ENCODE measurements at places on chromosomes 12 and 14.

DNA sequence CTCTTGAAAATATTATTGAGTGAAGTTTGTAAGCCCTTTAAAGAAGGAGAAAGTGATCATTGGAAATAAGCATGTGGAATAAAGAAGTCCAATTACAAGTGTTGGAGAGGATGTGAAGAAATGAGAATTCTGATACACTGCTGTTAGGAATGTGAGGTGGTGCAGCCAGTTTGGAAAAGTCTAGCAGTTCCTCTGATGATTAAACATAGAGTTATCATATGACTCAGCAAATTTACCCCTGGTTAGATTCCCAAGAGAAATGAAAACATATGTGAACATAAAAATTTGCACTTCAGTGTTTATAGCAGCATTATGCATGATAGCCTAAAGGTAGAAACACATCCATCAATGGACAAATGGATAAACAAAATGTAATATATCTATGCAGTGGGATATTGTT, 319.9 kb downstream of the AEBP2 start:
- DNase-seq, result no peak

- peak; percentile 47 for DNase-seq
Observed at GRCh38 chr14:50230401-50230700, 1.0 kb downstream of the SOS2 start.

GRCh38 chr12:69744109-69744508, 5.4 kb downstream of the RAB3IP start:
- DNase-seq, result no peak

DNA sequence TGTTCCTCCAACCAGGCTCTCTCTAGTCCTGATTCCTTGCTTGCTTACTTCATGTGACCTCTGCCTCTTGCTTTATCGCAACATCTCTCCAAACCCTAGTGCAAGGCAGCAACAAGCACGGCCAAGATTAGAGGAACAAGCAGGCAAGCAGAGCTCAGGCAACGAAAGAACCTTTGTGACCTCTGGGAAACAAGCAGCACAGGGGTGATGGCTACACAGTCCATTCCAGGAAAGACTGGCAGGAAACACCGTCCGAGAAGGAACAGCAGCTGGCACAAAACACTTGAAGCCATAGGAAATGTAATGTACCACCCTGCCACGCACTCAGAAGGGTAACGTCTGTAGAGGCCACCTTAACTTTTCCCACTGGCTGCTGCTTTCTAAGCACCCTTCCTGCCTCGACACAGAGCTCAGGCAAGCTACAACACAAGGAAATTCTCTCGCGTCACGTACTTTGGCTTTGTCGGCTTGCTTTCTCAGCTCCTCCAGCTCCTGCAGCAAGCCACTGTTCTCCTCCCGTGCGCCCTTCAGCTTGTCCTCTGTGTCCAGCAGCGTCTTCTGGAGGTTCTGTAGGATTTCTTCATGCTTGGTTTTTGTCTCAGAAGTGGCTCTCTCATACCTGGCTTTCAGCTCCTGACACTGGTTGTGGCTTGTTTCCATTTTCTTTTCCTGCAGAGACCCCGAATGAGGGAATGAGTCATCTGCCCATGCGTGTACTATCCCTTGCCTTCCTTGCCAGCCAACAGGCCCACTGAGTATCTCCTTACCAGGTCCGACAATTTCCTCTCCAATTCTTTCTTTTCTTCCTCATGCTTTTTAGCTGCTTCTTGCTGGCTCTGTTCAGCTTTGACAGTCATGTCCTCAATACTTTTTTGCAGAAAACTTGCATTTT, 61.4 kb upstream of the VPS33A start:
- DNase-seq, result no peak

GRCh38 chr14:80567905-80568536, 356.7 kb upstream of the DIO2 start:
- no peak for DNase-seq

DNA sequence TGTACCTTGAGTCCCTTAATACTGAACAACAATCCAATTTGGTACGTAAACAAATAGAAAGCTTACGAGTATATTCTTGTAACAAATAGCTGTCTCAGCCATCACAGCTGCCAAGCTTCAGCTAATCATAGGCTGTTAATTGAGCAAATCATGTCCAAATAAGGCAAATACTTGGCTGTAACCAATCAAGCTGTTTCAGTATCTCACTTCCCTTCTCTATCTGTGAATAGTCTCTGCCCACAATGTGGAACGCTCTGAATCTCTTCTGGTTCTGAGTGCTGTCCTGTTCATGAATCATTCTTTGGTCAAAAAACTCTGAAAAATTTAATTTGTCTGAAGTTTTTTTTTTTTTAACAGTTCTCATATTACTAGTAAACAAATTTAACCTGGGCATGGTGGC, 5.8 kb upstream of the NEMF start:
- DNase-seq, result no peak

DNA sequence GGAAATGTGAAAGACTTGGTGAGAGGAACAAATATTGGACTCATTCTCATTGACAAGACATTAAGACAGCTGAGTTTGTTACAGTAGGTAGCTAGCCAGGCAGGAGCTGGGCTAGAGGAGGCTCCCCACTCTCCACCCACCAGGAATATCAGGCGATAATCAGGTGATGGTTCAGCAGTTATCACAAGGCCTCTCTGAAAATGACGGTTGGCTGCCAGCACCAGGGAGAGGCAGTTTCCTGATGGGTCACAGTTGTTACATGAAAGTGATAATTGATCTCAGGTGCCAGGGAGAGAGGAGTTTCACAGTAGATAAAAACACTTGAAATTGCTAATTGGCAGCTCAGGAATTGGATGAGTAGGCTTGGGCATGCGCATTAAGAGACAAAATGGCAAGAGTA, 116.5 kb downstream of the TMTC2 start:
- DNase-seq, result no peak

GRCh38 chr14:39265033-39265432, 31.3 kb downstream of the MIA2 start:
- DNase-seq, result no peak

DNA sequence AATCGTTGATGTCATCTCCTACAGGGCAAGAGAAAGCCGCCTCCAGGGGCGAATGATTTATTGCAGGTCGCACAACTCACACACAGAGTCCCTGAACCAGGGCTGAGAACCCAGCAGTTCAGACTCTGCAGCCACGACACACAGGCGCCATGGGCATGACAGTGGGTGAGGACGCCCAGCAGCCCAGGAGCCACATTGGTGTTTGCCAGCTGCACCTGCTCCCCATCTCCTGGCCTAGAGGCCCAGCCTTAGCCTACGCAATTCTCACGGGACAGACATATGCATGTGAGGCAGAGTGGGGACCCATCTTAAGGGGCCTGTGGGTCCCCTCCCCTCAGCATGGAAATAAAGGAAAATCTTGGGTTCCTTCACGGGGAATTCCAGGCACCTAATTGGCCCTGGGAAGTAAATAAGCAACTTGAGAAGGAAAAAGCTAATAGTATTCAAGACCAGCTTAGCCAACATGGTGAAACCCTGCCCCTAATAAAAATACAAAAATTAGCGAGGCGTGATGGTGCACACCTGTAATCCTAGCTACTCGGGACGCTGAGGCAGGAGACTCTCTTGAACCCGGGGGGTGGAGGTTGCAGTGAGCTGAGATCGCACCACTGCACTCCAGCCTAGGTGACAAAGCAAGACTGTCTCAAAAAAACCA, 69.3 kb downstream of the RIMBP2 start:
- no peak for DNase-seq

GRCh38 chr12:93019212-93019927, 90.3 kb upstream of the EEA1 start:
- no peak for DNase-seq

DNA sequence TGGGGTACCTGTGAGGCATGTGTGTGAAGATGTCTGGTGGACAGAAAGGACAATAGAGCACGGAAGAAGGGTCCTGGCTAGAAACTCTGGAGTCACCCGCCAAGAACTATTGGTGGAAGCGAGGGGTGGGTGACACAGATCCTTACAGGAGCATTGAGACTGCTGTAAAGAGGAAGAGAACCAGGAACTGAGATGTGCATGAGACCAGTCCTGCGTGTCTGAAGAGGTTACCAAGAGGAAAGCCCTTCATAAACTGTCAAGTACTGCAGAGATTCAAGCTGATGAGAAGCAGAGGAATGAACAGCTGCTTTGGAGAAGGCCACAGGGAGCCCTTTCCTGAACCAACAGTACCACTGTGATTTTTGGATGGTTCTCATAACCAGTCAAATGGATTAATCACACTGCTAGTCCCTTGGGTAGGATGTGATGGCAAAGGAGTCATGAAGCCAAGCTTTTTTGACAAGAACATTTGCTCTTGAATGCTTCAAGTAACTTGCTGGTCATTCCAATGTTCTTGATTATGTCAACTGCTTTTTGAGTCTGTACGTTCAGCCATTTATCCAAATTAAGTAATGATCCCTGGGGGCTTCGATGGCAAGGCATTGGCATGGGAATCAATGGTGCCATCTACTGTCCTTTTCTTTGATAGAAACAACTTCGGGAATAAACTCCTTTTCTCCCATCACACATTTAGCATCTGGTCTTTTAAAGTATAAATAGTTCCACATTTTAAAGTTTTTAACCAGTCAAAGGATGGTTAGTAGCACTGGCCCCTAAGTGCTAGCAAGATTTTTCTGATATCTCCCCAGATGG, 42.9 kb downstream of the GPR135 start:
- DNase-seq, result no peak

DNA sequence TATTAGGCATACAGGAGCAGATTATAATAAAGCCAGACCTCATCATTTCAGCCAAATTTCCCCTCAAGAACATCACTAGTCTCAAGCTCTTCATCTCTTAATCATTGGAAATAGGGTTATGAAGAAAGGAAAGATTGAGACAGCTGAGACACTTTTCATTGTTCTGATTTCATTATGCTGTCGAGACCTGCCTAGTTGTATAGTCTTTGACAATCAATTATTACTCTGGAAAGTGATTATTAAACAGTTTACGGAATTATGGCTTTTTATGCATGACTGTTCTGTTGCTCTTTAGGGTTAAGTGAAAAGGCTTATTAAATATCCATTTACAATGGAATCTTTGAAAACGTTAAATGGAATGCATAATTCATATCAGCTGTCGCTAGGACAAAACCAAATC, 48.3 kb downstream of the TTC6 start:
- no peak for DNase-seq

DNA sequence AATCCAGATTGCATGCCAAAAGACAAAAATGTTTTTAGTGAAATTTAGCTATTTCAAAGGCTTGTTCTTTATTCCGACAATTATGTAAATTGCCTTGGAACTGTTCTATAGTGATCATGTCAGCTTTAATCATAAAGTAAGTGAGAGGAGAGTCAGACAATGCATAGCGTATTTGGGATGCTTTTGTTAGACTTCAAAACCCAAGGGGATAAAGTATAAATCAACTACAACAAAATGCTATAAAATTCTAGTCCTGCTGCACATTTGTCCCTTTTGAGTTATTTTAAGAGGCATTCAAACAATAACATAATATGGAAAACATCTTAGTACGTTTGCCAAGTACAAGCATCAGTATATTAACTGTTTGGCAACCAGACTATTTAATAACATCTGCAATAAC, 11.3 kb downstream of the RTRAF start:
- no peak for DNase-seq

GRCh38 chr14:63896278-63896720, 43.5 kb downstream of the SYNE2 start:
- no peak for DNase-seq

DNA sequence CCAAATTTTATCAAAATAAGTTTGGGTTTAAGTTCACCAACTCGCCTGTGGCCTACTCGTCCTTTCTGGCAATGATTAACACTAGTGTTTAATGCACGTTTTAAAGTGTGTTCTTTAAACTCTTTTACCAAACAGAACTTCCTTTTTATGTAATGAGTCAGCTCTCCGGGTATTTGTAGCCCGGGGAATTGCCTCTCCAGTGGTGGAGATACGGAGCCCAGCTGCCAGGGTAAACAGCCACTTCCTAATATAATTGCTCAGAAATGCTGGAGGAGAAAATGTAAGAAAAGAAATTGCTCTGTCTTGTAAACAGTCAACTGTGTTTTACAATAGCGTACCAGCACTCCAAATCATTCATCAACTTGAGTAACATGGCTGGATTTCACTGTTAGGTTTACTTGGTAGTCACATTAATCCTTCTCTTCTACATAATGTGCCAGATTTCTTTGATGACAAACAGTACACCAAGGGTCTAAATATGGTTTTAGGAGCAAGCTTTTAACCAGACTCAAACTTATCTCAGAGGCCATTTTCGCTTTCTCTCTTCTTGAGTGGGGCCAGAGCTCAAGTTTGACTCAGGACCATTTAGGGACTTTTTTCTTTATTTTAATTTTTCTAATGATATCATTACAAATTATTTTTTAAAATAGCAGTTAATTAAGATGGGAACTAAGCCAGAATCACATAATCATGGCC, 101.2 kb upstream of the SLC38A2 start:
- no peak for DNase-seq

DNA sequence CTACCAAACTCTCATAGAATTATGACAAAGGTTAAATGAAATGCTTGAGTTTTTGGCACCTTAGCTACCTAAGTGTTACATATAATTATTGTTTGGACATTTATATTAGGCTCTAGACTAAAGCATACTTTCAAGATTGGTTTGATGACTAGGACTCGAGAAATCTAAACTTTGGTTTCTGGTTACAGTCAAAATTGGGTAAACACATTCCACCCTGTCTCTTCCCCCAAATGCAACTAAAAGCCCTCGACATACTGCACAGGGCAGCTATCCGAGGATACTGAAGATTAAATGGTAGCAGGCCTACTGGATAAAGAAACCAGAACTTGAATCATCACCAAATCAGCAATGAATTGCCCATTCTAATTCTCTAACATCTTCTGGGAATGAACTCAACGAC, 369.1 kb downstream of the PRKD1 start:
- DNase-seq, result no peak

GRCh38 chr14:90678420-90678819, 137.8 kb downstream of the TTC7B start:
- no peak for DNase-seq

- no peak for DNase-seq
Observed at GRCh38 chr12:62584619-62585018, 118.0 kb downstream of the MON2 start.

Data from activated CD8-positive, alpha-beta T cell treated with anti-CD3 and anti-CD28 coated beads, Interleukin-2, amount 10 ng/mL, durations not matched to agents 7 days and 5 days (primary cell).